T47D (cell line): ENCODE measurements at places on chromosomes 7 and 10.

DNA sequence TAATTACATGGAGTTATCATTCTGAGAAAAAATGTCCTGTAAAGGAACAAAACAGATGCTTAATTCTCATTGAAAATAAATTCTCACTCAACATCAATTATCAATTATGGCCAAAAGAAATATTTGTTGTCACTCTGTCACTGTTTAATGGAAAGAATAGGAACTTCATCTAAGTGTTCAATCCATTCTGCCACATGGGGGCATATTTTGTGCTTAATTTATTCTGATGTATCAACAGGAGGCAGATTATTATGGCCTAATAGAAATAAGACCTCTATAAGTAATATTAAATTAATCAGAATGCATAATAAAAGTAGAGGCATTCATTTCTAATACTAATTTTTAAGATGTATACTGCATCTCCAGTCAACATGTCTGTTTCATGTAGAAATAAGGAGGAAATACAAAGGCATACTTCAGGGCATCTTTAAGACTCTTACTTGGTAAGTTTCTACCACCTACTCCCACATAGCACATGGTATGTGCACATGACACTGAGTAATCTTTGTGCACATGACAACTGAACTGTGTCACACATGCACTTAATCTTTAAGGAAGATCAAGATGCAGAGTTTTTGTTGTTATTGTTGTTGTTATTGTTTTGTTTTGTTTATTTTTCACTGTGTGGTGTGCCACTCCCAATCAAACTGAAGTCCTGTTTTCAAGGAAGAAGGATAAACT is 420.4 kb upstream of the SEMA3A start:
- peak; percentile 20 for DNase-seq

- no peak for DNase-seq
Observed at GRCh38 chr7:134067164-134067563, 60.0 kb upstream of the LRGUK start.

- peak; percentile 57 for DNase-seq
Observed at GRCh38 chr10:69413221-69413865, 3.4 kb downstream of the TACR2 start.

DNA sequence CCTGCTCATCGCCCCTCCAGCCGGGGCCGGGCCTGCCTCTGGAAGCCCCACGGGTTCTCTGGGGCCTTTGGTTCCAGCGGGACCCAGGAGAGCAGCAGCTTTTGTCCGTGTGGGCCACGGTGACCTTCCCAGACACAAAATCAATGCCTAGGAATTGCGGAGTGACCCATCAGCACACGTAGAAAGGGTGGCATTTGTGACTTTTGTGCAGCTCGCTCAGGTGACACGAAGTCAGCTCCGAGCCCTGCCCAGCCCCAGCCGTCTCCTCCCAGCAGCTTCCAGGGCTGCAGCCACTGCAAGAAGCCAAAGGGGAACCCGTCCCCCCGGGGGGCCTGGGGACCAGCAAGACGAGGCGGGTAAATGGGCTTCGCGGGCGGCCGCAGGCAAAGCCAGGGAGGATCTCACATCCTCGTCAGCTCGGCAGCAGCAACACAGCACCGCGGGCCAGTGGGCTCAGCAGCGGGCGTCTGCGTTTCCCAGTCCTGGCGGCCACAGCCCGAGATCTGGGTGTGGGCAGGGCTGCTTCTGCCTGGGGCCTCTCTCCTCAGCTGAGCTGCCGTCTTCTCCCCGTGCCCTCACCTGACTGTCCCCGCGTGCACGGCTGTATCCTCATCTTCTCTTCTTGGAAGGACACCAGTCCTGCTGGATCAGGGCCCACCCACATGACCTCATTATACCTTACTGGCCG is 88.5 kb downstream of the PAXIP1 start:
- no peak for DNase-seq

- peak; percentile 21 for DNase-seq
Observed at GRCh38 chr10:115417585-115418265, 324.6 kb downstream of the ATRNL1 start.
